Stimulated activated CD8-positive, alpha-beta memory T cell treated with anti-CD3 and anti-CD28 coated beads, Interleukin-12 subunit alpha, Interleukin-12 subunit beta, amount 100 ng/mL, for 1 hour (primary cell): ENCODE measurements at places on chromosomes 6 and 20.

GRCh38 chr20:5766085-5766764 lies 16.0 kb downstream of the SHLD1 start:
- no peak for DNase-seq

- DNase-seq = no peak
Measured at GRCh38 chr6:167122827-167123657, at the start of gene CCR6. TSS of gene CCR6 (plus strand) at chr6:167123096. CDS start at chr6:167136135, 13,039 bp downstream.

DNA sequence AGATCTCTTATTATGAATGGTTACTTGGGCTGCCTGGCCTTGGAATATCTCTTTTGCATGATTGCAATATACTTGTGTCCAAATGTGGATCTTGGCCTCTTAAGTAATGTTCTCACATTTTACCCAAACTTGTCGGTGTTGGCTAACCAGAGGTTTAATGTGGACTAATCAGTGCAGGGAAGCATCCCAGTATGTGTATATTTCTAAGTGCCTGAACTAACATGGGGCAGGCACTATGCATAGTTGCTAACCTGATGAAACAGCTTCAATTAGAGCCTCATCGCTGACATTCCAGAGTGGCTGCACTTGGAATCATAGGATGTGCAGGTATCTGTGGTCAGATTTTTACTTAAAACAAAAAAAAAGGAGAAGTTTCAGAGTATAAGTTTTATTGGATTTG lies 160.0 kb downstream of the PDE7B start:
- DNase-seq = no peak

- no peak for DNase-seq
Measured at GRCh38 chr6:17240803-17241500, 40.2 kb upstream of the RBM24 start.

DNA sequence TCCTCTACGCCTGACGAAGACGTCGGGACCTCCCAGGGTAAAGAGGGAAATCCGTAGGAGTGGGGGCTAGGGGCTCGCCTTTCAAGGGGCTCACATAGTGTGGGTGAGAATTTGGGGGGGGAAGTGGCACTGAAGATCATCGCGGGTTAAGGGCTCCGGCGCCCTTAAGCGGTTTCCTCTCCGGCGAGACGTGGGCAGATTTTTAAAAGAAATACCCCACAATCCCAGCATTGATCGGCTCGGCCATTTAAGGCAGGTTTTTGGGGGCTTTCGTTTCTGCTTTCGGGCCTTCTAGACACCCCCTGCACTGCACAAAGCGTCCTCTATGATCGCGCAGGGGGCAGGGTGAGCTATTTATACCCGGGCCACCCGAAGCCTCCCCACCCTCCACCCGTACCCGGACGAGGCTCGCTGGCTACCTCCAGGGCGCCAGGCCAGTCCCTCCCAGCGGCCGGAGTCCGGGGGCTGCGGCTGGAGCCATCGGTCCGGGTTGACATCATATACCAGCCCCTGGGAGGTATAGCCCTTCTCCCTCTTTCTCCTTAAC lies 1.2 kb downstream of the NKX2-2 start:
- no peak for DNase-seq

DNA sequence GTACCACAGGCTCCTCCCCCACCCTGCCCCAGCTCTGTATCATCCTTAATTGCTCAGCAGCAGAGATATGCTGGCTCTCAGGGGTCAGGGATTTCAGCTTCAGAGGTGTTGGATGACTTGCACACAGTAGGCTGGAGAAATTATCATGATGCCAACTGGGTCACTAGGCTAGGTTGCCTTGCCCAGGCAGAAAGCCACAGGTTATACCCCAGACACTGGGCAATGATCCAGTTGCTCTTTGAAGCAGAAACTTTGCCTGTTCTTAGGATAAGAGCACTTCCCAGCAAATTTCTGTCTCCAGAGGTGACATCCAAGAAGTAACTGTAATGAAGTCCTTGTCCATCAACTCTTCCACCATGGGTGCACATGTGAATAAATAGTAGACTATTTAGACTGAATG lies 38.3 kb upstream of the SCML4 start:
- DNase-seq = no peak

- DNase-seq = no peak
Measured at GRCh38 chr6:90403489-90404381, 107.1 kb upstream of the BACH2 start.

DNA sequence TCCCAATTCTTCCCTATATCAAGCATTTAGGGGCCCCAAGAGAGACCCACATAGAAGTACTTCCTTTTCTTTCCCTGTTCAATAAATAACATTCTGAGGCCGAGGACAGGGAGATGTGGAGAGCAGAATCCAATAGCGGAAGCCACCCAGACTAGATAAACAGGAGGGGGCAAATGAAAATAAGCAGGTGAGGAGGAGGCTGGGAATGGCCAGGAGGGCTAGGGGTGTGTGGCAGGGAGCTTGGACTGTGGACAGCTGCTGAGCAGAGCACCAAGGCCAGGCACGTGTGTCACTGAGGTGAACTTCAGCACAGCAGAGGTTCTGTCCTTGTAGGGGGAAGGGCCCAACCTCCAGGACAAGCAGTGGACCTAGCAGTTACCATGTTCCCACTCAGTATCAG lies 339.2 kb downstream of the FOXA2 start:
- DNase-seq = no peak

GRCh38 chr6:116799945-116800344 lies 28.9 kb downstream of the GPRC6A start:
- no peak for DNase-seq

DNA sequence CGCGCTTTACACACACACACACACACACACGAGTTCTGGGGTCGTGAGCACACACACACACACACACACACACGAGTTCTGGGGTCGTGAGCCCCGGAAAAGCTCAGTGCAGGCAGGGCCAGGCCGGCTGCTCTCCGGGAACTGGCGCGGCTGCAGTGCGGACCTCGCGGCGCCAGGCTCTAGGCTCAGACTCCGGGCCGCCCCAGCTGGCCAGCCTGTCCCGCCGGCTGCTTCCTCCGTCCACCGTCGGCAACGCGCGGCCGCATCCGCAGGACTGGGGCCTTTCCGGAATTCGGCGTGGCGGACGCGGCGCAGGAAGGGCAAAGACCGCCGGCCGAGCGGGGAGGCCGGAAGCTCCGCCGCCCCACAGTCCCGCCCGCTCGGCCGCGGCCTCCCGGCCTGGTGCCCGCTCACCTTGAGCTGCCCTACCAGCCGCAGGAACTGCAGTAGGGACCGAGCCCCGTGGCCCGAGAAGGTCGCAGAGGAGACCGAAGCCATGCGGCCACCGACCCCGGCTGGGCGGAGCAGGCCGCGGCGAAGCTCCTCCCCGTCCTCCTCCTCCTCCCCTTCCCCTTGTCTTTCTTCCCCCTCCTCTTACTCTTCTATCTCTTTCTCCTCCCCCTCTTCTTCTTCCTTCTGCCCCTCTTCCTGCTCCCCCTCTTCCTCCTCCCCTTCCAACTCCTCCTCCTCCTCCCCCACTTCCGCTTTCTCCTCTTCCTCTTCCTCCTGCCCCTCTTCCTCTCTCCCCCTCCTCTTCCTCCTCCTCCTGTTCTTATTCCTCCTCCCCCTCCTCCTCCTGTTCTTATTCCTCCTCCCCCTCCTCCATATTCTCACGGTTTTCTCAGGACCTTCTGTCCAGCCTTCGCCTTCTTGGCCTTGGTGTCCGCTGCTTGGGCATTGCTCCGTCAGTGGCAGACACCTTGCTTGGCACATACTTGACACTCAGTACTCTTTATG lies at the start of gene HDDC2:
Gene HDDC2 (minus strand): TSS at position 533 of the 957 bp plus-strand sequence. CDS start 35 bp downstream, at position 498.
- DNase-seq = no peak

- no peak for DNase-seq
Measured at GRCh38 chr6:93644611-93645010, 225.3 kb upstream of the EPHA7 start.

DNA sequence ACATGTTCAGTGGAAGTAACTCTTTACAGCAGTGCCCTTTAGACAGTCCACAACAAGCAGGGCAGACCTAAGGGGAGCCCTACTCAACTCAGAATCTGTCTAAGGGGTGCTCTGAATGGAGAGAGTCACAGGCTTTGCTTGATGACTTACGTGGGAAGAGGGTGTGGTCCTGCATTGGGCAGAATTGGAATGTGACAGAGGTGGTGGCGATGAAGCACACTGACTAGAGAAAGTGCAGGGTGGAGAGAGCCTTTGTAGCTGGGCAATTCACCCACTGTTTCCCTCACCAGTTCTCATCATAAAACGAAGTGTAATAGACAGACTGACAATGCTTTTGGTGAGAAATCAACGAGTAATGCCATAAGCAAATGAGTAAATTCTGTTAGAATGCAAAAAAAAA lies 11.2 kb downstream of the TP53INP2 start:
- no peak for DNase-seq

- DNase-seq = no peak
Measured at GRCh38 chr6:126600258-126600916, 260.5 kb downstream of the CENPW start.

DNA sequence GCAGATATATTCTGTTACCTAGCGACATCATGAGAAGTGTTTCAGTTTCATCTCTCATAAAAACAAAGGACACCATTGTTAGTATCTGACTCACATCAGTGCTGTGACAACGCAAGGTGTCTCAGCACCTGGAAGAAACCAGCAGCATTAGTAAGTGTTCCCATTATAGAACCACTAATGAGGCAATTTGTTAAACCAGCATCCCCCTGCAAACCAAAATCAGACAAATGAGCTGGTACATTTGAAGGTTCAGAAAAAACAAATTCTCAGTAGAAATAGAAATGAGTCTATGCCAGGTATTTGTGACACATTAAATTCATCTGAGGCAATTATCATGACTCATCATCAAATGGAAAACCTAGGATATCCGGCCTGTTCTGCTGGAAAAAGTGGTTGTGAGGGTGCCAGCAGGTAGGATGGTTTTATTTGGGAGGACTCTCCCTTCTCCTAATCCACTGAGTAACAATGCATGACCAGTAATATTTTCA lies 151.7 kb downstream of the TMEM200A start:
- DNase-seq = no peak

GRCh38 chr20:4451487-4452081 lies 270.1 kb upstream of the PRND start:
- DNase-seq = no peak

DNA sequence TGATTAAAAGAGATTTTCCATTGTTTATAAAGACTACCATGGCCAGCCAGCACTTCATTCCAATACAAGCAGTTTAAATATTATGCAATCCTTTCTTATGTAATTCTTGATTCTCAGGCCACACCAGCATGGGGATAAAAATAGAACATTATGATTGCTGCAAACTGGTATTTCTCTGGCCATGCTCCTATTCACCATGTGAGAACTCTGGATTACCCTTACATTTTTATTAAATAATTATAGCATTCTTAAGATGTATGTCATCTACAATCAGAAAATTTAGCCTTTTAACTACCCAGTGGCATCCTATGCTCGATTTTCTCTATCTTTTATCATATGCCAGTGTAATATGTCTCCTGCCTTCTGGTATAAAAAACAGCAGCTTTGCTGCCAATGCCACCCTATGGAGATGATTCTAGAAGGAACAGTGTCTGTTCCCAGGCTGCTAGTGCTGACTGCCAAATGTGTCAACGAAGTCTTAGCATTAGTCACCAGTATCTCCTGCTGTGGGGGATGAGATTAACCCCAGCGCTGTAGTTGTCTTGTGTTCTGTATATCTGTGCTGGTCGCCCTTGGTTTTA lies 501.4 kb downstream of the BCKDHB start:
- DNase-seq = no peak

GRCh38 chr20:39246436-39246835 lies 284.3 kb downstream of the DHX35 start:
- DNase-seq = no peak

DNA sequence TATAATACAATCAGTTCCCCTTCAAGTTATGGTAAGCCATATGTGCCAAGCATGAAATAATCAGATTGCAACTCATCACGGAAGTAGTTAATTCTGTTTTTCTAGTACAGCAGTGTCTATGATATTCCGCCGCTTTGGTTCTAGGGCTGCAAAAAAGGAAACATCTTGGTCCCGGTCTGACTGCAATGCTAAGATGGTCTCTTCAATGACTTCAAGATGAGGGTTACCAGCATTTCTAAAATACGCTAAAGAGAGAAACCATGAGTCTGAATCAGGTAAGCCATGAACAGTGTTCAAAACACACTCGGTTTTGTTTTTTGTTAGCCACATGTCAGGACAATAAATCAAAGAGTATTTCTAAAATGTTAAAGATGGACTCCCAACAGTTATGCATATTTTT lies 3.2 kb upstream of the ANKRD60 start:
- DNase-seq = no peak

- DNase-seq = no peak
Measured at GRCh38 chr6:50455029-50455428, 258.3 kb upstream of the TFAP2D start.

GRCh38 chr20:19121463-19121862 lies 91.0 kb upstream of the SLC24A3 start:
- DNase-seq = no peak

GRCh38 chr6:159602431-159603041 lies 90.5 kb downstream of the SOD2 start:
- no peak for DNase-seq

- DNase-seq = no peak
Measured at GRCh38 chr6:128156321-128157111, 255.7 kb upstream of the THEMIS start.

DNA sequence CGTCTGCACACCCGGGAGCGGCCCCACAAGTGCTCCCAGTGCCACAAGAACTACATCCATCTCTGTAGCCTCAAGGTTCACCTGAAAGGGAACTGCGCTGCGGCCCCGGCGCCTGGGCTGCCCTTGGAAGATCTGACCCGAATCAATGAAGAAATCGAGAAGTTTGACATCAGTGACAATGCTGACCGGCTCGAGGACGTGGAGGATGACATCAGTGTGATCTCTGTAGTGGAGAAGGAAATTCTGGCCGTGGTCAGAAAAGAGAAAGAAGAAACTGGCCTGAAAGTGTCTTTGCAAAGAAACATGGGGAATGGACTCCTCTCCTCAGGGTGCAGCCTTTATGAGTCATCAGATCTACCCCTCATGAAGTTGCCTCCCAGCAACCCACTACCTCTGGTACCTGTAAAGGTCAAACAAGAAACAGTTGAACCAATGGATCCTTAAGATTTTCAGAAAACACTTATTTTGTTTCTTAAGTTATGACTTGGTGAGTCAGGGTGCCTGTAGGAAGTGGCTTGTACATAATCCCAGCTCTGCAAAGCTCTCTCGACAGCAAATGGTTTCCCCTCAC lies 21.0 kb downstream of the PRDM1 start:
- DNase-seq = no peak

- DNase-seq = no peak
Measured at GRCh38 chr6:144471986-144472385, 186.9 kb downstream of the UTRN start.

DNA sequence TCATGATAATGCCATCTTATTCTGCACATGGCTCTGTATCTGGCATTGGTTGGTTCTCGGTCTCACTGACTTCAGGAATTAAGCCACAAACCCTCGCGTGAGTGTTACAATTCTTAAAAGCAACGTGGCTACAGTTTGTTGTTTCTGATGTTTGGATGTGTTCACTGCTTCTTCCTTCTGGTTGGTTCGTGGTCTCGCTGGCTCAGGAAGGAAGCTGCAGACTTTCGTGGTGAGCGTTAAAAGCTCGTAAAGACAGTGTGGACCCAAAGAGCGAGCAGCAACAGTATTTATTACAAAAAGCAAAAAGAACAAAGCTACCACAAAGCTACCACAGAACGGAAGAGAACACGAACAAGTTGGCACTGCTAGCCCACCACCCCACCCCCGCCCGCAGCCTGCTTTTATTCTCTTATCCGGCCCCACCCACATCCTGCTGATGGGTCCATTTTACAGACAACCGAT lies 51.1 kb downstream of the MYLIP start:
- DNase-seq = peak; percentile 16

- DNase-seq = no peak
Measured at GRCh38 chr20:17357238-17357637, 130.4 kb downstream of the PCSK2 start.

GRCh38 chr6:157219201-157220200 lies 103.8 kb downstream of the TMEM242 start:
- no peak for DNase-seq
